ENCODE measurements at places on chromosomes 13 and 19.

DNA sequence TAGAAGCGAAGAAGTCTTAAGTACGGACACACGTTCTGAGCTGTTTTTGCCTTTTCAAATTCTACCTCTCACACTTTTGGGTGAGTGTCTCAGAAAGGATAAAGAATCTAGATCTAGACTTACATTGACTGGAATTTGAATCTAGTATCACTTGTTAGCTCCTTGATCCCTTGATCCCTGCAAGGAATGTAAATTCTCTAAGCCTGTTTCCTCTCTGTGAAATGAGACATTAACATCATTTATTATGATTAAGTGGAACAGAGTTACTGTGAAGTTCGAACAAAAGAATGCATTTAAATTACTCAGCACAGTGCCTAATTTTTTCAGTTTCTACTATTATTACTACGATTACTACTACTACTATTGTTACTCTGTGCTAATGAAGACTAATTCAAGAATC lies 86.6 kb upstream of the POSTN start:
- no peak for DNase-seq

GRCh38 chr13:46544811-46545210 lies 8.2 kb upstream of the LRCH1 start:
- no peak for DNase-seq

DNA sequence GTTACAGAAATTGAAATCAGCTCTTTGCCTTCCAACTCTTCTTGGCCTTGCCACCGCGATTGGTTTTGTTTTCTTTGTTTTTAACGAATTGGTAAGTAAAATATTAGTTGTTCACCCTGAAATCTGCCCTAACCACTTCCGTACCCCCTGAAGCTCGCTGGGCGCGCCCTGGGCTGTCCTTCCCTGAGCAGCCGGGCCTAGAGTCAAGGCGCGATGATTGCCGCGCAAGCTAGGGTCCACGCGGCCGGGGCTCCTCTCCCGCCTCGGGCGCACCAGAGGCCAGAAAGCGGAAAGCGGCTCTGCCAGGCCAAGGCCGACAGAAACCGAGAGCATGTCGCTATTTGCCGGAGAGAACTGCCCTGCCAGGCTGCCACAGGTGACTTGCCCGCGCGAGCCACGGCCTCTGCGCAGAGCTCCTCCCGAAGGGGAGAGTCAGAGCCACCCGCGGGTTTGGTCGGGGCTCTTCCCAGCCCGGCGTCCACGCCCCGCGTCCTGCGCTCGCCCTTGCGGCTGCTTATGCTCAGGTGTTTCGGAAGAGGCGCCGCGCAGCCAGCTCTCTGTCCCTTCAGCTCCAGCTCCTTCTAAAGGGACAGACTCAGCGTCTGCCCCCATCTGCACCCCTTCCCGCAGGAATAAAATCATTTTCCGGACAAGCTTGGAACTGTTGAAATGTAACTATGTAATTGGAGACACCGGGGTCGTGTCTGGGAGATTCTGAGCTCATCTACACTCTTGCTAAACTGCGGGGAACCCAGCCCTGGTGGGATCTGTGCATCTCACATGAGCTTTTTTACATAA lies 6.6 kb upstream of the CDX2 start:
- DNase-seq: peak; percentile 19

DNA sequence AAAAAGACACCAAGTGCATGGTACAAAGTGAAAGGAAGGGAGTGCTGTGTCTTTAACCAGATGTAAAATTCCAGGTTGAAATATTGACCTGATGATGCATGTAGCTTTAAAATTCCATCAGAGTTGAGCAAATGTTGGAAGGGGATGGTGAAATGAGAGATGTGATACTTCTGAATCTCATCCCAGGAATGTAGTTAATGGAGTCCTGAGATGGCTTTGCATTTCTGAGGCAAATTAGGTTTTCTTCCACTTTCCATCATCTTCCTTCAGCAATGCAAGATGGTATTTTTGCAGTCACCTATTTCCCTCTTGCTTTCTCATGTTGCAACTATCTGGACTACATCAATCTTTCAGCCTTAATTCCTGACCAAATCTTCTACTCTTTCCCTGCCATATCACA lies 194.1 kb upstream of the MIR17HG start:
- DNase-seq: no peak

GRCh38 chr19:7391218-7391670 lies 42.5 kb downstream of the ARHGEF18 start:
- DNase-seq: no peak

DNA sequence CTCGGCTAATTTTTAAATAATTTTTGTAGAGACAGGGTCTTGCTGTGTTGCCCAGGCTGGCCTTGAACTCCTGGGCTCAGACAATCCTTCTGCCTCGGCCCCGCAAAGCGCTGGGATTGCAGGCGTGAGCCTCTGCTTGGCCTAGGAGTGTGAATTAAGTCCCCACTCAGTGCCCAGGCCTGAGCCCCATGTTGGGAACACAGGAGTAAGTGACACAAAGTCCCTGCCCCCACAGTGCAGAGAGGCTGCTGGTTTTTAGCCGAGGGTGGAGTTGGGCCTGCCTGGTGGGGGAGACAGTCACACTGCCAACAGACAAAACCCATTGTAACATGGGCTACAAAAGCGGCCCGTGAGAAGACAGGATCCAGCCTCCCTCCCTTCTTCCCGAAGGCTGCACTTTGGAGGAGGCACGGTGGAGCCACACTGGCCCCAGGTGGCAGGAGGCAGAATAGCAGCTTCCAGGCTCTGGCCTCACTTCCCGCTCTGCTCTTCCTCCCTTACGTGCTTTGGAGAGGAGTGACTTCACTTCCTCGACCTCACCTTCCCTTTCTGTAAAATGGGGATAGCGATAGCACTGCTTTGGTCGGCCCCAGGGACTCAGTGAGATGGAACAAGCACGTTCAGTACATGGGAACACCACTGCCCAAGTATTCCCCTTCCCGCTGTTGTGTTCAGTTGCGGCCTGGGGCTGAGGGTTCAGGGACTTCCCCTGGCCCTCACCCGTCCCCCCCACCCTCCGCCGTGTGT lies 15.2 kb upstream of the EHD2 start:
- peak; percentile 80 for DNase-seq

GRCh38 chr19:39474139-39474620 lies 6.5 kb upstream of the TIMM50 start:
- DNase-seq: peak; percentile 63

GRCh38 chr13:101149735-101150384 lies 266.4 kb downstream of the NALCN start:
- no peak for DNase-seq
